ENCODE measurements at places on chromosomes 12 and 14. TPM values are rescaled to one million over a fixed set of nuclear protein-coding genes. Genes with fewer than 3 reads are reported as not detected.

ZNF384 gene
- 34.4 TPM for total RNA-seq

CLEC4D gene
- 0.07 TPM for total RNA-seq

VDR gene
- 0.03 TPM for total RNA-seq

CLEC7A gene
- 0.07 TPM for total RNA-seq

SERPINA9 gene
- total RNA-seq: not detected

CCDC197 gene
- not detected for total RNA-seq

IGF1 gene
- not detected for total RNA-seq

HOXC4 gene
- not detected for total RNA-seq

- DNase-seq: no peak
Observed at GRCh38 chr14:33081259-33081658, 142.6 kb downstream of the NPAS3 start.

- DNase-seq: no peak
Observed at GRCh38 chr14:21206753-21207684, 51.2 kb upstream of the OR5AU1 start.

DNA sequence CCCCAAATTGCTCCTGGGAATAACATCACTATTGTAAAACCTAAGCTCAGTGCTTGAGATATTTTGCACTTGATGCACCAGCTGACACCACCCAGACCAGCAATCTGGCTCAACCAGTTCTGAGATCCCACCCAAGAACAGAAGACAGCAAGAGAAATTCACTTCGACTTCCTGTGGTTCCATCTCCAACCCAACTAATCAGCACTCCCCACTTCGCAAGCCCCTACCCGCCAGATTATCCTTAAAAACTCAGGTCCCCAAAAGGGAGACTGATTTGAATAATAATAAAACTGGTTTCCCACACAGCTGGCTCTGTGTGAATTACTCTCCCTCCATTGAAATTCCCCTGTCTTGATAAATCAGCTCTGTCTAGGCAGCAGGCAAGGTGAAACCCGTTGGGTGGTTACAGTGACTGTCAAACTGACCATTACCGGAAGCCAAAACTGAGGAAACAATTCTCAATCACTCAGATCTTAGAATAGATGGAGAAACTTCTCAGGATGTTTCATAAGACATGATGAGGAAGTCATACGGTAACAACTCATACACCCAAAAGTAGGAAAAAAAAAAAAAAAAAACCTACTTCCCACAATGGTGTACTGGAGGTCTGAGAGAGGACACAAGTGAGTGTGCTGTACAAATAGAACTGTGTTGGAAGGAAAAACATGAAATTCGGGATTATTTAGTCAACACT, 92.4 kb downstream of the TMTC1 start:
- no peak for DNase-seq

- no peak for DNase-seq
Observed at GRCh38 chr12:12835378-12836146, 22.4 kb downstream of the DDX47 start.

- DNase-seq: no peak
Observed at GRCh38 chr14:86091811-86092210, 561.9 kb downstream of the FLRT2 start.

GRCh38 chr12:53338916-53339315, 2.8 kb upstream of the SP7 start:
- peak; percentile 63 for DNase-seq

DNA sequence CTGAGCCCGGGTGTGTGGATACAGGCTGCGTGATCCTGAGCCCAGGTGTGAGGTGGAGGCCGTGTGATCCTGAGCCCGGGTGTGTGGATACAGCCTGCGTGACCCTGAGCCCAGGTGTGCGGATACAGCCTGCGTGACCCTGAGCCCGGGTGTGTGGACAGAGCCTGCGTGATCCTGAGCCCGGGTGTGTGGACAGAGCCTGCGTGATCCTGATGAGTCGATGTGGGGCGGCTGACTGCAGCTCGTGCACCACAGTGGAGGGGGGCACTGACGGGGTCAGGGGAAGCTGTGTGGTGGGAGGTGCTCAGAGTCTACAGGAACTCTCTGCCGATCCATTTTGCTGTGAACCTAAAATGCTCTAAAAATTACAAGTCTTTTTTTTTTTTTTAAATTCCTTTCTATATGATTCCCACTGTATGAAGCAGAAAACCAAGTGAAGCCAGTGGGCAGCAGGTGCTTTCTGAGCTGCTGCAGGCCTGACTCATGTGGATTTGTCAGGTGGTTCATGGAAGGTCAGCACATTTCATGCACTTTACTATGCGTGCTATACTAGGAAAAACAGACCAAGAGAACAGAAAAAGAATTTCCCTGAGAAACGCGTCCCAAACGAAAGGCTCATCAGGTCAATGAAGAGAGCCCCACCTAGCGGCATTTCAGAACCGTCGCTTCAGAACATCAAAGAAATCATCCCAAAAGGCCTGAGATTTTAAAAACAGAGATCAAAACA, 19.3 kb downstream of the BRF1 start:
- peak; percentile 90 for DNase-seq

DNA sequence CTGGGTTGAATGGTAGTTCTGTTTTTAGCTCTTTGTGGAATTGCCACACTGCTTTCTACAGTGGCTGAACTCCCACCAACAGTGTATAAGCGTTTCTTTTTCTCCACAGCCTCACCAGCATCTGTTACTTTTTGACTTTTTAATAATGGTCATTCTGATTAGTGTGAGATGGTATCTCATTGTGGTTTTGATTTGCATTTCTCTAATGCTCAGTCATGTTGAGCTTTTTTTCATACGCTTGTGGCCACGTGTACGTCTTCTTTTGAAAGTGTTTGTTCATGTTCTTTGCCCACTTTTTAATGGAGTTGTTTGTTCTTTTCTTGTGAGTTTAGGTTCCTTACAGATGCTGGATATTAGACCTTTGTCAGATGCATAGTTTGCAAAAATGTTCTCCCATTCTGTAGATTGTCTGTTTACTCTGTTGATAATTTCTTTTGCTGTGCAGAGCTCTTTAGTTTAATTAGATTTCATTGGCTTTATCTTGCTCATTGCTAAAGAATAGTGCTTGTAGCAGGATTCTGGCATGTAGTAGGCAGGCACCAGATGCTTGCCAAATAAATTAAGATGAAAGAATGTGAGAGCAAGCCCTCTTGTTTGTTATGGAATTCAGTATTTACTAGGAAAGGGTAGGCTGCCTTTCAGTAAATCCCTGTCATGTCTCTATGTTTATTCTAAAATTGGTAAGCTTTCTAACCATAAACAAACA, 86.8 kb downstream of the PDE3A start:
- no peak for DNase-seq

DNA sequence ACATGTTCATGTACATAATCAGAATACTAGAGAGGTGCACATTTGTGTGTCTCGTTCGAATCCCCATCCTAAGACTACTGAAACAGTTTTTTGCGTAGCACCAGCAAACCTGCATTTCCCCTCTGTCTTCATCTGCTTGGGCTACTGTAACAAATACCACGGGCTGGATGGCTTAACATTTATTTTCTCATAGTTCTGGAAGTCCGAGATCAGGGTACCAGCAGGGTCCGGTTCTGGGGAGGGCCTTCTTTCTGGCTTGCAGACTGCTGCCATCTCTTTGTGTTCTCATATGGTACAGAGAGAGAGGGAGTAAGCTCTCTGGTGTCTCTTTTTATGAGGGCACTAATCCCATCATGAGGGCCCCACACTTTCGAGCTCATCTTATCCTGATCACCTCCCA, 30.6 kb downstream of the KLC1 start:
- no peak for DNase-seq

DNA sequence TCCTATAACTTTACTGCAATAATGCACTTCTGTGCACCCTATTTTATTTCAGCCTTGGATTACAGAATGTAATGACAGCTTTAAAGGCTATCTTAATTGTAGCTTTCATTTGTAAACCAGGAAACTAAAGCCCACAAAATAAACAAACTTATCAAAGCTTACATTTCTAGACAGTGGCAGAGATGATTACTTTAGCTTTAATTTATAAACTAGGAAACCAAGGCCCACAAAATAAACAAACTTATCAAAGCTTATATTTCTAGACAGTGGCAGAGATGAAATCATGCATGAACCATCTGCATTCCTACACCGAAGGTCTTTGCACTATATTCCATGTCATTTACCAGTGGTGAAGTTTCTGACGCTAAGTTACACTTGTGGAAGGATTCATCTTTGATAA, 74.4 kb downstream of the PRKD1 start:
- no peak for DNase-seq

GRCh38 chr14:89373185-89373584, 43.8 kb downstream of the FOXN3 start:
- DNase-seq: no peak

- DNase-seq: no peak
Observed at GRCh38 chr12:53292426-53292825, 2.9 kb upstream of the PFDN5 start.
